ENCODE measurements at places on chromosomes 4 and X.

DNA sequence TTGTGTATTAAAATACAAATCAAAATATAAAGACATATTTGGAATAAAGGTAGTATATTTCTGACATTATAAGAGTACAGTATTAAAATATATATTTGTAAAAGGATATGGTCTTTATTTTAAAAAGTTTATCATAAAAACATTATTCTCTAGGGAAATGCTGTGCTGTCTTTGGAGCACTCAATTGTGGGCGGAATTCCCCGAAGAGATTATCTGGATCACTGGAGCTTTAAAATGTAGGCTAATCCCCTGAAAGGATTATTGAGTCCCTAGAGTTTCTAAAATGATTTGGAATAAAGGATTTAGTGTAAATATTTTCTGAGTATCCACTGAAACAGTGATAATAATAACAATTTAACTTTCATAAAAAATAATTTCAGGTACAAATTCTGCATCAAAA is 1239.4 kb downstream of the TECRL start:
- no peak for DNase-seq

GRCh38 chrX:1612641-1613286 is 2.1 kb upstream of the ASMT start:
- no peak for DNase-seq

- no peak for DNase-seq
Measured at GRCh38 chr4:177761692-177762091, 319.5 kb upstream of the AGA start.

- no peak for DNase-seq
Measured at GRCh38 chr4:98605216-98605615, 53.2 kb downstream of the TSPAN5 start.

- no peak for DNase-seq
Measured at GRCh38 chr4:112526061-112526460, 10.1 kb upstream of the NEUROG2 start.

DNA sequence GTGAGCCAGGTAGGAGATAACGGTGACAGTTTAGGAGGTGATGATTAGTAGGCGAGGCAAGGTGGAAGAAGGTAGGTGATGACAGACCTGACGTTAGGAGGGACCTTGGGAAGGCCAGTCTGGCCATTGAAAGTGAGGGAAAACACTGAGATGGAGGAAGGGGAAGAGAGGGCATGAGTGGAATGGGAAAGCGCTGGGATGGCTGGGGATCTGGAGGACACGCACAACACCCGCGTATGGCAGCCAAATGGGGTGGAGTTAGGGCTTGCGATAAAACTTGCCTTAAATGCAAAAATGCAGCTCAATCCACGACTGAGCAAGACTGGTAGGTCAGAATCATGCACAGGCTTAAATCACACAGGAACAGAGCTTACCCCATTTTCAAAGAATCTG is 605 bp upstream of the CDKL2 start:
- DNase-seq: no peak

GRCh38 chr4:87069037-87069742 is 134.4 kb downstream of the AFF1 start:
- no peak for DNase-seq

DNA sequence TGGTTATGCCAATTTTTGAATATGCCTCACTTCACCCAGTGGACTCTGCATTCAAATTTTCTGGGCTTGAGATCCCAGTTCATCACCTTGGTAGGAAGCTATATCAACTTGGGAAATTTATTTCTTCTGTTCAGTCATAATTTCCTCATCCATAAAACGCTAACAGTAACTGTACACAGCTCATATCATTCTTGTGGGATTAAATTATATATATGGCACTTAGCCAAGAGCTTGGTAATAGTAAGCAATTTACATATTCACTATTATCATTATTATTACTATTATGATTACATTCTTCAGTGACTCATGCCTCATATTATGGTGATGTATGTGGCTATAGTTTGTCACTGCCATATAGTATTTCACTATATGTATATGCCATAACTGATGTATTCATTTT is 177.6 kb downstream of the CPE start:
- DNase-seq: no peak

- no peak for DNase-seq
Measured at GRCh38 chrX:25006586-25007058, 9.1 kb downstream of the ARX start.

- DNase-seq: no peak
Measured at GRCh38 chr4:82611982-82612381, 50.2 kb upstream of the TMEM150C start.

DNA sequence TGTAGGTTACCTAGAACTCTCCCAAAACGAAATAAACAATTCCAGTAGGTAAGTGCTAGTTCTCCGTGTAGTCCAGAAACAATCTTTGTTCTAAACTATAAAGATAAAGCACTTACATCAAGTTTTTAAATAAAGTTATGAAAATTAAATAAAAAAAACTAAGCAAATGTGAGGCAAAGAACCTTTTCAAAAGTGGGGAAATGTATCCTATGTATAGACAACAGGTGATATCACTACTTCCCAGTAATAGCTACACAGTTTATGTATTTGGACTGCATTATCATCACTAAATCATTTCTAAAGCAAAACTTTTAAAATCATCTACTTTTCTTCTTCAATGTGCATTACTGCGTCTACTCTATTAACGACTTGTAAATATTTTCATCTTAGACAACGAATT is 2.0 kb downstream of the YTHDC1 start:
- no peak for DNase-seq

DNA sequence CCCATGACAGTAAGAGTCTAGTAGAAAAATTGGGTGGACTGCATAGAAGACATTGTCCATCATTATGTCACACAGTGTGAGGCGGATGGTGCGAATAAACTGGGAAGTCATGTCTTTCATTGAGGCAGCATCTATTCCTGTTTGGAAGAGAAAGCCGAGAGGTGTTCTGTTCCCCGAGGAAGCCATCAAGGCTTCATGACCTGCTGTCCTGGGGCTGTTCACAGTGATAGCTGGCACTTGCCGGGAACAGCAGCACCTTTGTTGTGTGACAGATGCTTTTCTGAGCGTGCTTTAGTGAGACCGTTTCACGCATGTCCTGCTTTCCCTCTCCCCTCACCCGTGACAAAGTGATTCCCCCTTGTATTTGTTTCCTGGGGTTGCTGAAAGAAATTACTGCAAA is 20.3 kb downstream of the RGS12 start:
- no peak for DNase-seq

- DNase-seq: no peak
Measured at GRCh38 chrX:105870445-105870844, 48.1 kb downstream of the NRK start.

GRCh38 chrX:12885508-12885907 is 18.6 kb downstream of the TLR7 start:
- no peak for DNase-seq

GRCh38 chrX:72125331-72126047 is 6.2 kb downstream of the RTL5 start:
- no peak for DNase-seq

DNA sequence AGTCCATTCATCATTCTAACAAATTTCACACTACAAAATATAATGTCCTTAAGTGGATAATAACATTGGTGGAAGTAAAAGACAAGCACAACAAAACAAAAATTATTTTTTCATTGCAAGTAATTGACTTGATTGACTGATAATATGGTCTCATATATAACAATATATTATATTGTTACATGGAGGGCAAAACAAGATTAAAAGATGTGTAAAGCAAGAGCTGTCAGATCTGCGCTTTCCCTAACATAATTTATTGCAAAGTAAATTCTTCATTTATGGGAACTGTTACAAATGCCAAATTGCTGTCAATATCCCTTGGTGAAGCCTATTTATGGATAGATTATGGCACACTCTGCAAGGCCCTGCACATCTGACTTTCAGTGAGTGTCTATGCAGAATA is 233.6 kb downstream of the PCDH7 start:
- no peak for DNase-seq

DNA sequence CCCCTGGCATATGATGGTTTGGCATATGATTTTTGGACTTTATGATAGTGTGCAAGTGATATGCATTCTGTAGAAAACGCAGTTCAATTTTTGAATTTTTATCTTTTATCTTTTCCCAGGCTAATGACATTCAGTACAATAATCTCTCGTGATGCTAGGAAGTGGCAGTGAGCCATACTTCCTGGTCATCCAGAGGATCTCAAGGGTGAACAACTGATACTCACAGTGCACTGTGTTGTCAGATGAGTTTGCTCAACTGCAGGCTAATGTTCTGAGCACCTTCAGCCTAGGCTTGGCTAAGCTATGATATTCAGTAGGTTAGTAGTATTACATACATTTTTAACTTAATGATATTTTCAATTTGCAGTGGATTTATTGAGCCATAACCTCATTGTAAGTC is 405.3 kb downstream of the PCDH7 start:
- no peak for DNase-seq

DNA sequence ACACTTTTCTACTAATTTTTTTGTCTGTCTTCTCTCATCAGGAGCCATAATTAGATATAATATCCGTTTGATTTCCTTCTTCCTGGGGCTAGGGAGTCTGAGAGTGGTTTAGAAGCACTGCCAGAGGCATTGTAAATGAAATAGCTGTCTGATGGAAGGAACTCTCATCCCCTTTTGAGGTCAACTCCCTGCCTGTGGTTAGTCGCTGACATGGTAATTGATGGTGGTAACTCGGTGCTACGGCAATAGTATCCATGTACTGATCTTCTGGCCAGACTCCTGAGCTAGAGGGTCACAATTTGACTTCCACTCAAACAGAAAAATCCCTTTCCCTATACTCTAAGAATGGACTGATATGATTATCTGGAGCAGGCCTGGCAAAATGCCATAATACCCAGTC is 108.1 kb upstream of the TRPC5 start:
- no peak for DNase-seq

GRCh38 chrX:153310901-153311300 is 10.7 kb downstream of the PNMA6F start:
- DNase-seq: no peak

DNA sequence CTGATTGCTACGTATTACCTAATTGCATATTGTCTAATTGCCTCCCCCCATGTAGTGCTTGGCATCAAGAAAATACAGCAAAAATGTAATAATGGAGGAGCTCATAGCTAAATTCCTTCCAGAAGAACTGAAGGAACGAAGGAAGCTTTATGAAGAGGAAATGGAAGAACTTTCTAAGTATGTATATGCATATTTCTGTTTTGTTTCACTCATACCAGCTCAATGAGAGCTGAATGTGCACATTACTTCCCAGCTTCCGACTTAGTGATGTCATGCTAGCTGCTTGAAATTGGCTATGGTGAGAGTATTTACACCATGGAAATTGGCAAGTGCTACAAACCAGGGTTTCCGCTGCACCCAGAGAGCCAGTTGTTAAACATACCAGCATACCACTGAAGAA is 34.7 kb downstream of the LONRF3 start:
- no peak for DNase-seq

- DNase-seq: peak; percentile 35
Measured at GRCh38 chr4:144787365-144788258, 141.7 kb downstream of the HHIP start.

Measured in GM13976 (cell line).